IMR-90 (cell line): ENCODE measurements at places on chromosomes 11 and 22. TPM values are rescaled to one million over a fixed set of nuclear protein-coding genes. Genes with fewer than 3 reads are reported as not detected.
A peak's percentile ranks its signal among the peaks of the same experiment; 100 is the strongest.

GRCh38 chr11:68946416-68947090 lies 34.2 kb downstream of the MRGPRD start:
- DNase-seq, result peak; percentile 89

DNA sequence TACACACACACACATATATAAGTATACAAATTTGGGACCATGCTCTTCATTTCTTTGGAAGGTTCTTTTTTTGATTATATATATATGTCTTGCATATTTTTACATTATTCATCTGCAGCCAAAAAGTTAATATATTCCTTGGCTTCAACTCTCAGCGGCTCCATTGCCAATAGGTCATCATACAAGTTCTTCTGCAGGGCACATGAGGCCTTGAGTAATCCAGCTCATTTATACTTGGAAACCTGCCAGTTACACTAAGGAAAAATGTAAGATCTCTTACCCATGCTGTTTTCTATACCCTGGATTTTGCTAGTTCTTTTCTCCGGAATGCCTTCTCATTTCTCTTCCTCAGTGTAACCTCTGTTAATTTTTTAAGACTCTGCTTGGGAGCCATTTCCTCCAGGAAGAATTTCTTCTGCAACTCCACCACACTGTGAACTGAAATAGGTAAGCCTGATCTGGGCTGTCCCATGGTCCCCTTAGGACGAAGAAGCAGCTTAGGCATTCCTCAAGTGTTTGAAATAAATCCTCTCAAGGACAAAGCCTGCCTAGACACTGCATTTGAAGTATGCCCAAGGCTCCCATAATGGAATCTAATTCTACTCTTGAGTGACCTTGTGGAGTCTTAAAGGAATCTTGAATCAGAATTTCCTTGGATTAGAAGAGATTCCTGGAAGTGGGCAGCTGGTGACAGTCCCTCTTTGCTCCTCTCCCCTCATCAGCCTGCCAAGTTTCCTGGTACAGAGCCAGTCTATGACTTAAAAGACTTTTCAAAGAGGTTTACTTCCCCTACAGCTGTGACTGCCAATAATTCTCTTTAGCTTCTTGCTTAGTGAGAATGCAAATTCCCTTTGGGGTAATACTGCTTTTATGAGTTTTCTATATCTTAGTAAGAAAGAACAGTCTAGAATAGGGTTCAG lies 182.8 kb downstream of the C11orf87 start:
- no peak for DNase-seq

DNA sequence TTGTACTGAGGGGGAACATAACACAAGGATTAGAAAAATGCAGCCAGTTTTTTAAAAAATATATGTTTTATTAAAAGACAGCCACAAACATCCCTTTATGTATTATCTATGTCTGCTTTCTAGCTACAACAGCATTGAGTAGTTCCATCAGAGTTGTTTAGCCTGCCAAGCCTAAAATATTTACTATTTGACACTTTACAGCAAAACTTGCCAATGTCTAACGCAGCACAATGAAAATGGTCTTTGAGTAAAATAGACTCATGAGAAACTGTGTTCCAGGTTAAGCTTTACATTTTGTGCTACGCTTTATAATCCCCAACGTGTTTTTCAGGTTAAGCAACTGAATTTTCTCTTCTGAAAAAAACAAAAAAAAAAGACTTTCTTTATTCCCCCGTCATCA lies 2211.5 kb upstream of the RAG2 start:
- no peak for DNase-seq

DNA sequence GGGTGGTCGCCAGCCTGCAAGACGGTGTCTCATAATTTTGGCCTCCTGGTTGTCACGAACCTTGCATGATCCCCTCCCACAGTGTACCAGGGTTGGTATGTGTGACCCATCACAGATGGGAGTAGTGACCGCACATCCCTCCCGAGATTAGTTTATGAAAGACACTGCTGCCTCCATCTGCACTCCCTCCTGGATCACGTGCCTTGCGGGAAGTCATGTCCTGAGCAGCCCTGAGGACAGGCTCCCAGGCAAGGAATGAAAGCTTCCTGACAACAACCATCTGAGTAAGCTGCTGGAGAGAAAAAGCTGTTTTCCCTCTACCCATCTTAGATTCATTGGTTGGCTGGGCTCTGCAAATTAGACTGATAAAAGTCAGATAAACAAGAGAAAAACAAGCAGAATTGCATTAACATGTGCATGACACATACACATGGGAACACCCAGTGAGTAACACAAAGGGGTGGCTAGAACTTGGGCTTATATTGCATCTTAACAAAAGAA lies 14.4 kb upstream of the PAMR1 start:
- DNase-seq, result peak; percentile 86

APOA4 gene
- not detected in 2 replicates for total RNA-seq

SAA4 gene
- total RNA-seq, result not detected in 2 replicates

- DNase-seq, result no peak
Measured at GRCh38 chr22:41234815-41235695, 5.7 kb downstream of the CHADL start.
